Neural progenitor cell (in vitro differentiated cells): ENCODE measurements at places on chromosomes 16 and 17. TPM values are rescaled to one million over a fixed set of nuclear protein-coding genes. Genes with fewer than 3 reads are reported as not detected.

DNA sequence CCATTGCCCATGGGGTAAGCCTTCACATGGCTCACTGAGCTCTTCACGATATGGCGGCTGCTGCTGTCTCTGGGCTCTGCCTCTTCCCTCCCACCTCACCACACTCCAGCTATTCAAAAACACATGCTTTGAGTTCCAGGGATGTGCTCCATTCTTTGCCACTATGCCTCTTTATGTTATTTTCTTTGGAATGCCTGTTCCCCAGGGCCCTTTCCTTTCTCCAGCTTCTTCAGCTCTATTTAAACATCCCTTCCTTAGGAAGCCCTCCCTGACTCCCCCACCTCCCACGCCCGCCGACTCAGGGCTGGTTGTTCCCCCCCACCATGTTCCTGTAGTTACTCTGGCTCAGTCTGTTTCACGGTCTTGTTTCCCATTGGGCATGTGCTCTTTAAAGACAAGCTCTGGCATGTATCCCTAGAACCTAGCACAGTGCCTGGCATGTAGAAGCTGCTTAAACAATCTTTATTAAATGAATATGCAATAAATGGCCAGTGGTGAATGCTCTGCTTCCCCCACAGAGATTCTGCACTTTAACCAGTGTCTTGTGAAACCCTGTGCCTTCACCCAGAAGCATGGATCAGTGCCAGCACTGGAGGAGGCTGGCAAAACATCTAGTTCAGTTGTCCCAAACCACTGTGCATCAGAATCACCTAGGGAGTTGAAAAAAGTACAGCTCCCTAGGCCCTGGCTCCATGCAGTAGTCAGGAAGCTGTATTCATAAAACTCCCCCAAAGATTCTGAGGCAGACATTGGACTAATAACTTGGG is 6.9 kb downstream of the MYCBPAP start:
- peak; percentile 55 for DNase-seq
- H3K27ac ChIP-seq: no peak overlapping the region
- H3K27me3 ChIP-seq: no peaks in the 10 kb centered on the region
- no peak overlapping the region for H3K4me3 ChIP-seq
- H3K4me1 ChIP-seq: peaks cover 11% of the 10 kb centered on the region

- no peak for DNase-seq
- H3K27ac ChIP-seq: no peak overlapping the region
- H3K36me3 ChIP-seq: no peaks in the 10 kb centered on the region
- H3K4me3 ChIP-seq: no peak overlapping the region
Observed at GRCh38 chr16:24367186-24367710, 111.1 kb downstream of the CACNG3 start.

DNA sequence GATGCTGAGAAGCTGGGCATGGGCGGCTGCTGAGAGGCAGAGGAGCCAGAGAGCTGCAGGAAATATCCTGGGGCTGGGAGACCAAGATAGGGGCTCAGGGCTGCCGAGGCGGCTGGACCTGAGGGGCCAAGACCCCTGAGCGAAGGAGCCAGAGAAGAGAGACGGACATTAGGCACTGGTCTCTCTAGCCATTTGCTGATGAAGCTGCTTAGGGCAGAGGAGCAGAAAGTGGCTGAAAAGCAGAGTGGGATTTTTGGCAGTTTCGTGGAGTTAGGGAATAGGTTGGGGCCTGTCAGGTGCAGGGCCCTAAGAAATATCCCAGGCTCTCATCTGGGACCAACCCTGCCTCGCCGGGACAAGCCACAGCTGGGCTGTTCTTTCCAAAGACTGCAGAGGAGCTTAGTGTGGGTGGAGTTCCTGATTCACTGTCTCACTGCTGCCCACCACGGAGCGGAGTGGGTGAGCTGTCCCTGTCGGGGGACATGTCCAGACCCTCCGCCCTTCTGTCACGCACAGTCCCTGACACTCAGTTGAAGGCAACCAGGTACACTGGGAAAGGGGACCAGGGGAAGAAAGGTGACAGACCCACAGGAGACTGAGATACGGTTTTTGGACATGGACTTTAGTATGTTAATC is 11.3 kb upstream of the DNASE1 start:
- H3K27ac ChIP-seq: no peak overlapping the region
- DNase-seq: no peak
- H3K4me1 ChIP-seq: peaks cover 23% of the 10 kb centered on the region
- no peak overlapping the region for H3K4me3 ChIP-seq

GRCh38 chr17:45413498-45413923 is 19.2 kb downstream of the ARHGAP27 start:
- DNase-seq: no peak
- H3K4me1 ChIP-seq: peaks cover 6% of the 10 kb centered on the region
- H3K4me3 ChIP-seq: no peak overlapping the region
- no peaks in the 10 kb centered on the region for H3K27me3 ChIP-seq
- H3K36me3 ChIP-seq: no peaks in the 10 kb centered on the region
- no peak overlapping the region for H3K27ac ChIP-seq

DNA sequence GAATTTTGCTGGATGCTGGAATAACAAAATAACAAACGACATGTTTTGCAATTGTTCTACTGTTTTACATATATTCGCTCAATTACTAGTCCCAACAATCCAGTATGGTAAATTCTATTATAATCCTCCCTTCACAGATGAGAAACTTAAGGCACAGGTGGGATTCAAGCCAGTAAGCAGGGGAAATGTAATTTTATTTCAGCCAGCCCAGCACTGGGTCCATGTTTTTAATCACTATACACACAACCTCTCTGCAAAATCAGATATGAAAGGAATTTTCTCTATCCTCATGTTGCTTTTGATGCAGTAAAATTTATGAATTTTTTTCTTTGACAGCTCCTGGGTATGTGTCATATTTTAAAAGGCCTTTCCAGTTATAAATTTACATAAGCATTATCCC is 4.4 kb downstream of the KRTAP4-5 start:
- H3K36me3 ChIP-seq: no peaks in the 10 kb centered on the region
- DNase-seq: no peak
- no peak overlapping the region for H3K27ac ChIP-seq
- H3K4me1 ChIP-seq: no peaks in the 10 kb centered on the region
- H3K4me3 ChIP-seq: no peak overlapping the region

- no peaks in the 10 kb centered on the region for H3K4me1 ChIP-seq
- peaks cover 100% of the 10 kb centered on the region for H3K27me3 ChIP-seq
- no peak overlapping the region for H3K4me3 ChIP-seq
- DNase-seq: peak; percentile 40
- H3K27ac ChIP-seq: no peak overlapping the region
Observed at GRCh38 chr17:48528153-48528935, 2.5 kb downstream of the HOXB1 start.

DNA sequence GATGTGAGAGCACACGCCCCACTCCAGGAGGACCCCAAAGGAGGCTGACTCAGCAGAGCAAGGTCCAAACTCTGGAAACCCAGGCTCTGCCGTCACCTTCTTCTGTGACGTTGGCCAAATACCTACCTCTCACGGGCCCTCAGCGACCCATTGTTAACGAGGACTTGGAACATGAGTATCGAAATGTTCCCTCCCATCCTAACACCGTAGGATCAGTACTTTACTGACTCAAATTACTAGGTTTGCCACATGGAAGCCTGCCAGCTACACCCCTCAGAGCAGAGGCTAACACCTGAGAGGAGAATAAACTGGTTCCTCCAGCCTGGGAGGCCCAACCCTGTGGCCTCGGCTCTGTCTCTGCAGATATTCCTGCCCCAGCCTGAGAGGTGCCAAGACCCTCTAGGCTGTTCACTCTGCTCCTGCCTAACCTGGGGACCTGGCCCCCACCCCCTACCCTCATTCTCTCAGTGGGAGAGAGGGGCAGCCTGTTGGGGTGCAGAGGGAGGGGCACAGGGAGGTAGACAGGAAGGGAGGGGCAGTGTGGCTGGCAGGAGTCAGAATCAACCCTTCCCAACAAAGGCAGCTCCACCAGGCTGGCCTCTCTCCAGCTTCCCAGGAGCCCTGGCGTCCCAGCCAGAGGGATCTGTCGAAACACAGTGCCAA is 4.4 kb downstream of the PITPNM3 start:
- no peak overlapping the region for H3K4me3 ChIP-seq
- H3K27me3 ChIP-seq: peaks cover 31% of the 10 kb centered on the region
- H3K27ac ChIP-seq: no peak overlapping the region

DNA sequence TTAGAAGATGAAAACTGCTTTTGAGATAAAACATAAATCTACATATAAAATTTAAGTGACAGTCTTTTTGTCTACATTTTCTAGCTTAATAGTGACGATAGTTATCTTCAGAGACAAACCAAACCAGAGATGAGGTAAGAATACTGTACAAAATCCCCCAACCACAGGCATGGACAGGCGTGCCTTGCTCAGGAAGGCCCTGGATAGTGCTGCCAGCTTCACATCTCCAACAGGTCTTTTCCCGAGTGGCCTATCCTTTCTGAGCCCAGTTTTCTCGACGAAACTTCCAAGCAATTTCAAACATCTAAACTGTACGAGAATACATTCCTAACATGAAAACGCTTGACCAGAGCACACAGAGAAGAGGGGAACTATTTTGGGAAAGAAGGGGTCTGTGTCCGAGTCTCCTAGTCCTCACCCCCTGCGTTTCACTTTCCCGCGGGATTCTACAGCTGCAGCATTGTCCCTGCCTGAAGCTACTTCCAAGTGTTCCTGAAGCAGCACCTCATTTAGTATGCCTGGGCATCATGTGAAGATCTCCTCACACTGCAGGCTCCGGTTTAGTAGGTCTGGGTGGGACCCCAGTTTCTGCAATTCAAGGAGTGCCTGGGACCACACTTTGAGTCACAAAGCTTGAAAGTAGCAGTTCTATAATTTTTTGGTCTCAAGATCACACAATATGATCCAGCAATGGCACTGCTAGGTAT is 37.8 kb downstream of the GNA13 start:
- no peak overlapping the region for H3K4me3 ChIP-seq
- DNase-seq: peak; percentile 9
- peak overlapping the region; percentile 49 for H3K27ac ChIP-seq
- peaks cover 7% of the 10 kb centered on the region for H3K4me1 ChIP-seq

DNA sequence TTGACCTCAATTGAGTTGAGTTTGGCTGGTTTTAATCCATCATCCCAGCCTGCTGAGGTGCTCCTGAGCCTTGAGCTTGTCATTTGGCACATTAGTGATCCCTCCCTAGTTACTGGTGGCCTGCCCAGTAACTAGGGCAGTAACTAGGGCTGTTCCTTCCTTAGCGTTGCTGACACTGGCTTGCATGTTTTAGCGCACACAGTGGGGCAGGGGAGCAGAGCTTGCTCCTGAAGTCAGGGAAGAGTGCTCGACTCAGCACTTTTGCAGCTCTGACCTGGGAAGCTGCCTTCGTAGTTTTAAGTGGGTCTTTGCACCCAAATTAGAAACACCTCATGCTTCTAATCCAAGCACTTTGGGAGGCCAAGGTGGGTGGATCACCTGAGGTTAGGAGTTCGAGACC is 15.7 kb downstream of the CCDC42 start:
- no peak overlapping the region for H3K27ac ChIP-seq
- H3K36me3 ChIP-seq: no peaks in the 10 kb centered on the region
- H3K4me1 ChIP-seq: peaks cover 6% of the 10 kb centered on the region
- no peaks in the 10 kb centered on the region for H3K27me3 ChIP-seq
- H3K4me3 ChIP-seq: no peak overlapping the region

DNA sequence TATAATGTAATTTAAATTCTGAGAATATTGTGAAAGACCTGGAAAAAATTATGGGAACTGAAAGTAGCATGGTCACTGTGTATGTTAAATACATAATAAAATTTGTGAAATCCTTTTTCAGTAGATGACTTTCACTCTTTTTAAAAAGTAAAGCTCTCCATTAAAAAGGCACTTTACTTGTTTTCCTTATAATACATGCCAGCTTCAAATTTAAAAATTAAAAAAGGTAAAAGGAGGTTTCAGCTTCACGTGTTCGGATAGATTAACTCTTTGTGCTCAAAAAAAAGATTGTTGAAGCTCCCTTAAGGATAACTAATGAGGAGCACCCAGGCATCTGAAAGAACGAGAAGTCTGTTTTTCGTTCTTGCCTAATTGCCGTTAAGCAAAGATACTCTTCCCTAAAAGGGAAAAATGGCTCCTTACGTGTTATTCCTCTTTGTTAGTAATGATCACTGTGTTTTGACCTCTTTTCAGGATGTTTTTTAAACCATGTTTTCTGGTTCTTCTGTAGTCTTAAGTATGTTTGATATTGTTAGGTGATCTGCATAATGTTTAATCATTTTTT is 87.8 kb downstream of the TUBD1 start:
- H3K27ac ChIP-seq: peak overlapping the region; percentile 34
- no peaks in the 10 kb centered on the region for H3K27me3 ChIP-seq
- H3K4me3 ChIP-seq: no peak overlapping the region
- H3K4me1 ChIP-seq: peaks cover 6% of the 10 kb centered on the region
- no peaks in the 10 kb centered on the region for H3K36me3 ChIP-seq
- no peak for DNase-seq

DNA sequence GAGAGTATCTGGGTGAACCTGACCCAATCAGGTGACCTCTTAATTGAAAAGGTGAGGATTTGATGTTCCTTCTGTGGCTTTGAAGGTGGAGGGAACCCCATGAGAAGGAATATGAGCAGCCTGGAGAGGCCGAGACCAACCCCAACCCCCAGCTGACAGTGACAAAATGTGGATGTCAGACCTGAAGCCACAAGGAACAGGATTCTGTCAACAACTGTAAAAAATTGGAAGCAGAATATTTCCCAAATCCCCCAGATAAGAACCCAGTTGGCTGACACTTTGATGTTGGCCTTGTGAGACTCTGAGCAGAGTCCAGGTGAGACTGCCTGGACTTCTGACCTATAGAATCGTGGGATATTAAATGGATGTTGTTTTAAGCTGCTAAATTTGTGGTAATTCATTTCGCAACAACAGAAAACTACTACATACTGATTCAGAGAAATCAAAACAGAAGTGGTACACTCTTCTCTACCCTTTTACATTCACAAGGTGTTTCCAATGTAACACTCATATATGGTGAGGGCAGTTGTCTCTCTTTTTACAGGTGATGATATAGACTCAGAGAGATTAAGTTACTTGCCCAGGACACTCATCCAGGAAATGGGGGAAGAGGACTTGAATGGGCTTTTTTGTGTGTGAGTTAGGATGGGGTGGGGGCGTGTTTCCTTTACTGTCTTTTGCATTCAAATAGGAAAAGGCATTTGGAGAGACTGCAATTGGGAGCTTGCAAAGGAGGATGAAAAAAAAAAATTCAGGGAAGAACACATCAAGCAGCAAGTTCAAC is 29.8 kb upstream of the SALL1 start:
- H3K27ac ChIP-seq: no peak overlapping the region
- no peak overlapping the region for H3K4me3 ChIP-seq
- no peaks in the 10 kb centered on the region for H3K36me3 ChIP-seq
- no peaks in the 10 kb centered on the region for H3K27me3 ChIP-seq
- peaks cover 46% of the 10 kb centered on the region for H3K4me1 ChIP-seq

- DNase-seq: no peak
- no peak overlapping the region for H3K27ac ChIP-seq
Observed at GRCh38 chr17:68246271-68247028, 1.4 kb upstream of the AMZ2 start.

- DNase-seq: no peak
- no peaks in the 10 kb centered on the region for H3K27me3 ChIP-seq
- no peak overlapping the region for H3K4me3 ChIP-seq
- H3K36me3 ChIP-seq: no peaks in the 10 kb centered on the region
- peaks cover 9% of the 10 kb centered on the region for H3K4me1 ChIP-seq
Observed at GRCh38 chr16:63539276-63539675, 1503.0 kb upstream of the CDH8 start.

Gene SHISA9
- total RNA-seq: 2.5 and 3.0 TPM in 2 replicates

Gene MYH1
- not detected in 2 replicates for total RNA-seq

Gene NUBP2
- total RNA-seq: 22.8 and 77.7 TPM in 2 replicates

Gene RAB40B
- total RNA-seq: 5.6 and 10.3 TPM in 2 replicates

Gene CD300H
- total RNA-seq: not detected in 2 replicates
